Occipital lobe (tissue), 3 donors: ENCODE measurements at places on chromosomes 2 and 18.

DNA sequence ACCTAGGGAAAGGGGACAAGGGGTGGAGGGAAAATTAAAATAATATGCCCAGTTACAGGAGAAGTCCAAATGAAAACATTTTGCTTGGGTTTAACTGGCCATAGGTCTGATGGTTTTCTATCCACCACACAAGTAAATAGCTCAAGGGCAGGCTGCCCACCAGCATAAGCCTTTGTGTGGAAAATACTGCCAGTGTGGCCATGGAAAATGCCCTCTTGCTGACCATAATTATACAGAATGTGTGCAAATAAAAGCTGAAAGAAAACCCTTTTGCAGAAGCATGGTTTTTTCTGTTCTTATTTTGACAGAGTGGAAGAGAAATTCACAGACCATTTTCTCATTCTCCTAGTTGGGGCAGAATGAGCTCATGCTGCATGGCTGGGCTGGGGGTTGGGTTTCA lies 111.3 kb upstream of the SIX2 start:
- DNase-seq, result no peak

- DNase-seq, result no peak
Observed at GRCh38 chr18:45889419-45890064, 64.1 kb downstream of the SIGLEC15 start.

DNA sequence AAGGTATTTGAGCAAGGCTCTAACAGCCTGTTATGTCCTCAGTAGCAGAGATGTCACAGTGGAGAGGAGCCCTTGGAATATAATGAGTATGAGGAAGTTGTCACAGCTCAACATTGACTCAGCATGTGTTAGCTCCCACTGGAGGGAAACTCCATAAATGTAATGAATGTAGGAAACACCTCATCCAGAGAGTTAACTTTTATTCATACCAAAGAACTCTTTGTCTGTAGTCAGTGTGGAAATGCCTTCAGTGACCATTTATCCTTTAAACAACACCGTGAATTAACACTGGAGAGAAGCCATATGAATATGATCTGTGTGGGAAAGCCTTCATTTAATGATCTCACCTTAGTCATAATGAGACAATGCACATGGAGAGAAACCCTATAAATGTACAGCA lies 59.7 kb downstream of the CYP1B1 start:
- DNase-seq, result no peak

GRCh38 chr2:98140210-98140609 lies 53.2 kb downstream of the VWA3B start:
- DNase-seq, result no peak

DNA sequence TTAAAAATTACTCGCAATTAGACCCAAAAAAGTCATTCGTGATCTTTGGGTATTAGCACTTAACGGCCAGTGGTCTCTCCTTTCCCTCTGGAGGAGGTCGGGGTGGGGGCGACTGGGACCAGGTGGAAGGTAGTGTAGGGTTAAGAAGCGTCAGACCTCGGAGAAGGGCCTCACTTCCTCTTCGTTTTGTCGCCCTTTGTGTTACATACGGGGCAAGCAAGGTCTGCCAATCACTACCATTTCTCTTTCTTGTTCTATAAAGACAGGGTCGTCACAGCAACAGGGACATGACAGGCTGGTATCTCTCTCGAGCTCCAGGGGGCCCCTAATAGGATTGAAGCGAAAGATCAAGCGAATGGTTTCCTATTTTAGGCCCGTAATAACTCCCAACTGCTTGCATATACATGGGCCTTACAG lies 136.6 kb downstream of the INSIG2 start:
- no peak for DNase-seq

DNA sequence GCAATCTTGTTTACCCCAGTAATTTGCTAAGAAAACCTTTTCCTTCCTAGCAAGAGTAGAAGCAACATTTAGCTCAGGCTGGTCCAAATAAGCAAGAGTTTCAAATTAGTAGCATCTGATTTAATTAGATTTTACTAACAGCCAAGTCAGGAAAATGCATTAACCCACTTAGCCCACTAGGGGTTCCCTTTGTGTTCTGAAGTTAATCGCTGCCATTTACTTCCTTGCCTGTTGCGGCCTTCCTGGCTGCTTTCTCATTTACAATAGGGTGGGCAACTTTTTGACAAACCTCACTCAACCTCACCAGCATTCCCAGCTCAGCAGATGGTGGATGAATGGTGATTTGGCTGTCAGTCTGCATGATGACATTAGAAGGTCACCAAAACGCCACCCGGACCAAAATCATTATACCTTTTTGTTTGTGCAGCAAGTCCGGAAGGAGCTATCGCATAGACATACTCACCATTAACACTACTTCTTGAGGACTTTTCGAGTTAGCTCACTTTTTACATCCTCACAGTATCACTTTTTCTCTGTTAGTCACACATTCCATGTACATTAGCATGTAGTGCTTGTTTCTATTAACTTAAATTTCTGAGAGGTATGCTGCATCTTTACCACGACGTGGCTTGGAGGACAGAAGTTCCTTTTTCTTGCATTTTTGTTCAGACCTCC lies 101.5 kb upstream of the SETBP1 start:
- no peak for DNase-seq

- DNase-seq, result no peak
Observed at GRCh38 chr2:235618039-235618438, 124.2 kb downstream of the AGAP1 start.

GRCh38 chr2:2837746-2838547 lies 506.9 kb upstream of the MYT1L start:
- peak; percentile 37 for DNase-seq

DNA sequence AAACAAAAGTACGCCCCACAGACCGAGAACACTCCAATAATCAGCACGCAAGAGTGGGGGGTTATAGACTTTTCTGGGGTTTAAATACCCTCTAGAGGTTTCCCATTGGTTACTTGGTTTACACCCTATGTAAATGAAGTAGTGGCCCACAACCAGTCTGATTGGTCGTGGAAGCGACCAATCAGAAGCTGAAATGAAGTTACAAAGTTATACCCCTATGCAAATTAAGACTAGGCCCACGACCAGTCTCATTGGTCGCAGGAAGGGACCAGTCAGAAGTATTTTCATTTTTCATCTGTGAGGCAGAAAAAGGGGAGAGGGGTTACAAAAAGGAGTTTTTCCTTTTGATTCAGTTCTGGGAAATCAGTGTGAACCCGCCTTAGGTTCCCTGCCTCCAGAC lies 55.3 kb upstream of the YWHAQ start:
- no peak for DNase-seq
